Lung microvascular endothelial cell (primary cell): ENCODE measurements at places on chromosomes 16 and 17. TPM values are rescaled to one million over a fixed set of nuclear protein-coding genes. Genes with fewer than 3 reads are reported as not detected.

The HNF1B gene
- not detected in 2 replicates for total RNA-seq

The HP gene
- 0.20 TPM in 1 of 2 replicates, not detected in the other for total RNA-seq

The DOC2B gene
- total RNA-seq: 5.9 and 37.9 TPM in 2 replicates

The NTN3 gene
- under 0.01 TPM in 2 replicates for total RNA-seq

The RNF157 gene
- total RNA-seq: 0.20 and 0.22 TPM in 2 replicates

The EZH1 gene
- 6.3 and 13.5 TPM in 2 replicates for total RNA-seq

The GUCY2D gene
- total RNA-seq: not detected in 2 replicates

The AIPL1 gene
- not detected in 2 replicates for total RNA-seq

The PRR29 gene
- 0.44 and 0.60 TPM in 2 replicates for total RNA-seq

The KREMEN2 gene
- not detected in 2 replicates for total RNA-seq
